HCEC 1CT (cell line): ENCODE measurements at places on chromosomes 7 and 10.
A peak's percentile ranks its signal among the peaks of the same experiment; 100 is the strongest.

DNA sequence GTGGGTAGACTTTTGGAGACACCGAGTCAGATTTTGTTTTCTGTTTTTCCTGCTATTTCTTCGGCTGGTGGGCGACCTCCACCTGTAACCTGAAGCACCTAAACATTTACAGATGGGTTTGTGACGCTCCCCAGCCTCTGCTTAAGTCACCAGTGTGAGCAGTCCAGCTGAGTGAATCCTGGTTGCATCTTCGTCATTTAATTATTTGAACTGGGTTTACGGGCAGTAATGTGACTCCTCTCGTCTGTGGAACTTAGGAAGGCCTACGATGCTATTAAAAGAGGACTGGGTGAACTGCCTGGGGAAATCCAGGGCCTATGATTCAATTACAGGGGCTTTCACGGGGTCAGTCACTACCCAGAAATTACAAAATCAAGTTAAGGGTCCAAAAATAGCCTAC is 52.5 kb downstream of the WNT2 start:
- DNase-seq: peak; percentile 69

DNA sequence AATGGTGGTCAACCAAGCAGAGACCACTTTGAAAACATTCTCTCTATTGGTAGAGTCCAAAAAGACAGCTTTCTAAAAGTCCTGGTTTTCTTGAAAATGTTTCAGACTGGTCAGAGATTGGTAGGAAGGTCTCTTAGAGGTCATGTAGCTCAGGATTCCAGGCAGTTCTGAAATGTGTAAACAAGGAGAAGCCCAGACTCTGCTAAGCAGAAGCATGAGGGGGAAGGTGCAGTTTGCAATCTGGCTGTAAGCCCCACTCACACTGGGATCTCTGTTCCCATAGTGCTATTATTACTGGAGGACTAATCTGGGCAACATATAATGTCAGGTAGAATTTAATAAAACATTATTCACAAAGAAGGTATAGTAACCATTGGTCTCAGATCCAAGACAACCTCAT is 101.1 kb downstream of the MAGI2 start:
- peak; percentile 7 for DNase-seq

- no peak for DNase-seq
Measured at GRCh38 chr7:96827701-96828100, 118.1 kb upstream of the SEM1 start.

DNA sequence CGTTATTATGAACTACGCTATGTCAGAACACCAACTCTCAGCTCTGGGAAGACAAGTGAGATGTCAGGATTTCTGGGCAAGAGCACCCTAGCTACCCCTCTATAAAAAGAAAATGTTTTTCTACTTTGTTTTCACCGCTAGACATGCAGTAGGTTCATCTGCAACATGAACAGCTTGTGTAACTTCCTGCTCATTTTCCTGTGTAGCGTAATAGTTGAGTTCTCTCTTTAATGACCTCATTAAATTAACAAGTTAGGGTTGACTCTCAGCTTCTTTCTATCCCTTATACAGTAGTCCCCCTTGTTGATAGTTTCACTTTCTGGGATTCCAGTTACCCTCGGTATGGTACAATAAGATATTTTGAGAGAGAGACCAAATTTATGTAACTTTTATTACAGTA is 329.4 kb upstream of the ZNF32 start:
- DNase-seq: no peak

DNA sequence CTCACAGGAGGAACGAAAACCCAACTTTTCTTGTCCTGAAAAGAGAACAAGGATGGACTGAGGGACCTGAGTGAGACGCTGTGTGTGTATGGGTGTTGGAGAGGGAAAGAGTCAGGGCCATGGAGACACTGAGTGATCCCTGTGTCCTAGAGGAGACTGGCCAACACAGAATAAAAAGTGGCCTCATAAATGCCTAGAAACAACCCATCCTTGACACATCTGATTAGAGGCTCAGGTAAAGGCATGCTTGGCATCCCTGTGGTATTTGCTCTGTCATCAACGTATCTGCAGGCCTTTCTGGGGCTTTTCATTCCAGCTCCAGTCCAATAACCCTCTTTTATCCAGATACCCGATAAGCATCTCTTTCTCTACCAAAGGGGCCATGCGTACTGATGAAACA is 86.3 kb downstream of the FGFR2 start:
- DNase-seq: no peak

DNA sequence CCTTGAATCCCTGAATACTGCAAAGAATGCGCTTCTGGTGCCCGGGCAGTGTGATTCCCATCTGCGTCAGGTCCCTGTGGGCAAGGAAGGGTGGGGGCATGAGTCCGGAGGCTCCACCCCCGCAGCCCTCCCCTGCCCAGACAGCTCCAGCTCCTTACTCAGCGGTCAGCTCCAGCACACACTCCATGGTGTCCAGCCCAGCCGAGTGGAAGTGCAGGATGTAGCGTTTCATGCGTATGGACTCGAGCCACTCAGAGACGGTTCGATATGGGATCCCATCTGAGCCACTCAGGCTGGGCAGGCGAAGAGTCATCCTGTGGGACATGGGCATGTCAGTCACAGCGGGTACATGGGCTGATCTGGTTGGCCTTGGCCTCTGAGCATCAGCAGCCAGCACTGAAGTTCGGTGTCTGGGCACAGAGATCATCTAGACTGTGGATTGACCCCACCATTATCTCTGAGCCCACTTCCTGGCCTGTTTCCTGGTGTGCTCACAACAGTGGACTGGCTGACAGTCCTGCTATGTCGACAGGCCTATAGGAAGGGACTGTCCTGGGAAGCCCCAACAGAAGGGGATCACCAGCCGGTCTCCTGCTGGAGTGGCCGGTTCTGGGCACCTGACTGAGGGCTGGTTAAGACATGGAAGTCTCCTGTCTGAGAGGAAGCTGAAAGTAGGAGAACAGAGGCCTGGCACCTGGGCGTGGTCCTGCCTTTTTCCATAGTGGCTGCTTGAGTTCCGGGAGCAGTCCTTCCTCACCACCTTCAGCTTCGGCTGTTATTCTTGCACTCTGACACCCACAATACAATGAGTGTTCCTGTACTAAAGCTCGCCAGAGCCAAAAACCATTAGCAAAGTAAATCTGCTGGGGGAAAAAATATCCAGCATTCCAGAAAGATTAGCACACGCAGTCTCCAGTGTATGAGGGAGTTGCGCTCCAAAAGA is 10.6 kb downstream of the ZYX start:
- DNase-seq: peak; percentile 73

GRCh38 chr10:44376472-44377099 is 8.3 kb downstream of the CXCL12 start:
- no peak for DNase-seq
